Activated T-helper 2 cell treated with anti-CD3 and anti-CD28 coated beads, Interferon-gamma antibody, Interleukin-2, Interleukin-4, amounts not matched to agents 10 μg/mL and 5 μg/mL and 100 μg/mL, durations not matched to agents 14 hours and 24 hours and 36 hours (primary cell): ENCODE measurements at places on chromosomes 12 and 14. TPM values are rescaled to one million over a fixed set of nuclear protein-coding genes. Genes with fewer than 3 reads are reported as not detected.

DNA sequence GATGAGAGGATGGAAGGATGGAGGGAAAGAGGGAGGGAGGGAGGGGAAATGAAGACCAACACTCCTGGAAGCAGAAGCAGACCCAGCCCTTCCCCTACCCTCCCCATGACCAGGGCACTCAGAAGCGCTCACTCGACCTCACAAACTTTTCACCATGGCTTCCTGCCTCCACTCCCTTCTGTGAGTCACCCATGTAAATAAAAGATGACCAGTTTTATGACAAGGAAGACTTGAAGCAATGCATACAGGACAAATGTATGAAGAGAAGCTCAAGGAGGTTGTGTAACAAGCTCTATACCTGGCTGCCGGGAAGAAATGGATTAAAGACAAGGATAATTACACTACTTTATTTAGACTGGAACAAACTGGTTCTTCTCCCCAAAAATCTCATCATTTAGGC is 63.8 kb downstream of the CDC42BPB start:
- no peaks in the 10 kb centered on the region for H3K4me1 ChIP-seq
- H3K4me3 ChIP-seq: no peak overlapping the region
- peaks cover 4% of the 10 kb centered on the region for H3K27me3 ChIP-seq
- peaks cover under 1% of the 10 kb centered on the region for H3K36me3 ChIP-seq

GRCh38 chr14:72546344-72547016 is 347.4 kb downstream of the DPF3 start:
- H3K27me3 ChIP-seq: peaks cover 57% of the 10 kb centered on the region
- no peak for DNase-seq
- H3K27ac ChIP-seq: no peak overlapping the region

DNA sequence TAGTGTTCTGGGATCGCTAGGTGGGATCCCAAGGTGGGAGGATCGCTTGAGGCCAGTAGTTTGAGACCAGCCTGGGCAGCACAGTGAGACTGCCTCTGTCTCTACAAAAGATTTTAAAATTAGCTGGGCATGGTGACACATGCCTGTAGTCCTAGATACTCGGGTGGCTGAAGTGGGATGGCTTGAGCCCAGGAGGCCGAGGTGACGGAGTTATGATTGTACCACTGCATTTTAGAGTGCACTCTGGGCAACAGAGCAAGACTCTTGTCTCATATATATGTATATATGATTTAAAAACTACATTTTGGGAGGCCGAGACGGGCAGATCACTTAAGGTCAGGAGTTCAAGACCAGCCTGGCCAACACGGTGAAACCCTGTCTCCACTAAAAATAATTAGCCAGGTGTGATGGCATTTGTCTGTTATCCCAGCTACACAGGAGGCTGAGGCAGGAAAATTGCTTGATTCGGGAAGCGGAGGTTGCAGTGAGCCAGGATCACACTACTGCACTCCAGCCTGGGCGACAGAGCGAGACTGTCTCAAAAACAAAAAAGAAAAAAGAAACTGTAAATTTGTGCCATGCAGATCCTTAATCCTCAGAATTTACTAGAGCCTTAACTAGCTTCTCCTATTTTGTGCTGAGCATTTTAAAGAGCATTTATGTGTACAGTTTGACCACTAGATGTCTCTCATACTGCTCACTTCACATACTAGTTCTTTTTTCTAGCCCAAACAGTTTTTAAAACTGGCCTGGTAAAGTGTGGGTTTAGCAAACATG is 114.8 kb downstream of the MON2 start:
- no peak overlapping the region for H3K4me3 ChIP-seq
- H3K27me3 ChIP-seq: no peaks in the 10 kb centered on the region
- no peaks in the 10 kb centered on the region for H3K4me1 ChIP-seq
- H3K36me3 ChIP-seq: peaks cover 18% of the 10 kb centered on the region

- no peaks in the 10 kb centered on the region for H3K27me3 ChIP-seq
- no peaks in the 10 kb centered on the region for H3K36me3 ChIP-seq
These were observed 45.5 kb downstream of the SPATA7 start for GRCh38 chr14:88430976-88431375.

- H3K4me3 ChIP-seq: no peak overlapping the region
- H3K27me3 ChIP-seq: no peaks in the 10 kb centered on the region
- peak overlapping the region; percentile 25 for H3K27ac ChIP-seq
- H3K36me3 ChIP-seq: peaks cover 51% of the 10 kb centered on the region
- H3K4me1 ChIP-seq: peaks cover 3% of the 10 kb centered on the region
These were observed 10.9 kb downstream of the C12orf43 start for GRCh38 chr12:121005346-121005815.

- no peak for DNase-seq
- no peaks in the 10 kb centered on the region for H3K27me3 ChIP-seq
- peaks cover 53% of the 10 kb centered on the region for H3K4me1 ChIP-seq
- peak overlapping the region; percentile 37 for H3K4me3 ChIP-seq
- peaks cover 39% of the 10 kb centered on the region for H3K36me3 ChIP-seq
- H3K27ac ChIP-seq: no peak overlapping the region
These were observed 2.2 kb downstream of the ADIPOR2 start for GRCh38 chr12:1692895-1693610.

GRCh38 chr14:76131071-76131965 is 20.4 kb upstream of the GPATCH2L start:
- no peak overlapping the region for H3K4me3 ChIP-seq
- DNase-seq: no peak
- H3K27ac ChIP-seq: no peak overlapping the region
- H3K27me3 ChIP-seq: peaks cover 27% of the 10 kb centered on the region
- no peaks in the 10 kb centered on the region for H3K36me3 ChIP-seq

DNA sequence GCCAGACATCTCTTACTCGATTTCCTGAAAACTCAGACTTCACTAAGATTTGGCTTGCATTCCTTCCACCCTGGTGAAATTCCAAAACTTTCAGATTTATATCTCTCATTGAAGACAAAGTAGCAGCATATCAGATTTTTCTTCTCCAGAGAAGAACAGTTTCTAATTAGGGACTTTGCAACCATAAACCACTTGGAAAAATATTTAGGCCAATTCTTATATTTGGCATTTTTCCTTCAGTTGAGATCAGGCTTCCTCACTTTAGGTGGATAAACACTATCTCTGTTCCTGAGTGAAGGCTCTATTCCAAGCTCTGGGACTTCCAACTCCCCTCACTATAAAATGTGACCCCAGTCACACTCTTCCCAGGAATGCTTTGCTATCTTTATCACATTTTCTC is 1434.3 kb upstream of the FLRT2 start:
- H3K4me1 ChIP-seq: no peaks in the 10 kb centered on the region
- no peak for DNase-seq

DNA sequence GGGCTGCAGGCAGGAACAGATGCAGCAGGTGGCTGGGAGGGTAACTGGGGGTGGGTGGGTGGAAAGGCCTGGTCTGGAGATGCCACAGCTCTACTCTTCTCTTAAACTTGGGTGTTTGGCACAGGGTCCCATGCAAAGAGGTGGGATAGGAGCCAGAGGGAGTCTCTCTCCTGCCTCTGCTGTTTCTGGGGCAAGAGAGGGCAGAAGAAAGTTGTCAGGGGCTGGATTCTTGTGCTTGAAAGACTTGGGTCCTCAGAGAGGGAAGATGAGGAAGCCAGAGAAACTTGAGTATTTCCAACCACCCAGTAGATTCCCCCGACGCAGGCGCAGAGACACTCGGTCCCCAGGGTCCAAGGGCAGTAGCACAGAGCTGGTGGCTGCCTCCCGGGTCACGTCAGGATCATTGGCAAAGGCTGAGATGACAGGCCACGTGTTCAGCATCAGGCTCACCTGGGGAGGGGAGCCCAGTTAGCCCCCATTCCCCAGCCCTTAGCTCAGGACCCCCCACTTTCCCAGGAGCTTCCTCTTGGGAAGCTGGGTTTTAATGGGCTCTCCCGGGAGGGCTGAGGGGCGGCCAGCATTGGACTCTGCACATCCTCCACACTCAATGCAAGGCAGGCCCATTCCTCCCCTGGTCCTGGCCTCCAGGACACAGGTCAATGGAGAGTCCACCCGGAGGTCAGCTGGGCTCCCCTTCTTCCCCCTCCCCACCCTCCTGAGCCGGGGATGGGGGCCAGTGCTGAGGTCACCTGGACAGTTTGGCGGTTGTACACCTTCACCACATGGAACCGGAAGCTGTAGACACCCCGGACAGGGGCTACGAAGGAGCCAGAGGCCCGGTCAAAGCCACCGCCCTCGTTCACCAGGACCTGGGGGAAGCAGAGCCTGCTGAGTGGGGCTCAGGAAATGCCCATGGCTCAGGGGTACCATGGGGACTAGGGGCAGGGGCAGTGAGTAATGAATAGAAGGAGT is 1.6 kb downstream of the CBLN3 start:
- DNase-seq: no peak
- H3K4me3 ChIP-seq: no peak overlapping the region
- peak overlapping the region; percentile 67 for H3K27ac ChIP-seq
- H3K36me3 ChIP-seq: peaks cover 18% of the 10 kb centered on the region
- H3K4me1 ChIP-seq: peaks cover 37% of the 10 kb centered on the region

DNA sequence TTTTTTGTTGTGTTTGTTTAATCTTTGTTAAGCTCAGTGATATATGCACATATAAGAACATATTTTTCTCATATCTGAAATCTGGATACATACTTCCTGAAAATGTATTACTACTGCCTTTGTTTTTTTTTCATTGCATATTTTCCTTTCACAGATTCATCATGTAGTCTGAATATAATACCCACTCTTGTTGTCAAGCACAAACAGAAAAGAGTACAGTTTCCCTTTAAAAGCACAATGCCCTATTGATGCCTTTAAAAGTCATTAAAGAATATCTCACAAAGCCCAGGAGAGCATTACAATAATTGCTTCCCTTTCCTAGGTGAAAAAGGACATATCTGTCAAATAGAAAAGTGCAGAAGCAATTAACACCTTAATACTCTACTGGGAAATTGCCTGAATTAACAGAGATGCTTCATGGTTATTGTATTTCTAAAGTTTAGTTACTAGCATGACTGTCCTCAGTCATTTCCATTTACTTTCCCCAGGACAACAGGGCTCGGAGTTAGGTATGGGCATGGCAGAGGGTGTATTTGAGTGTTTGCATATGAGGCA is 107.4 kb downstream of the GRIP1 start:
- DNase-seq: no peak
- no peak overlapping the region for H3K4me3 ChIP-seq
- no peak overlapping the region for H3K27ac ChIP-seq
- H3K4me1 ChIP-seq: no peaks in the 10 kb centered on the region
- H3K27me3 ChIP-seq: no peaks in the 10 kb centered on the region
- no peaks in the 10 kb centered on the region for H3K36me3 ChIP-seq

DNA sequence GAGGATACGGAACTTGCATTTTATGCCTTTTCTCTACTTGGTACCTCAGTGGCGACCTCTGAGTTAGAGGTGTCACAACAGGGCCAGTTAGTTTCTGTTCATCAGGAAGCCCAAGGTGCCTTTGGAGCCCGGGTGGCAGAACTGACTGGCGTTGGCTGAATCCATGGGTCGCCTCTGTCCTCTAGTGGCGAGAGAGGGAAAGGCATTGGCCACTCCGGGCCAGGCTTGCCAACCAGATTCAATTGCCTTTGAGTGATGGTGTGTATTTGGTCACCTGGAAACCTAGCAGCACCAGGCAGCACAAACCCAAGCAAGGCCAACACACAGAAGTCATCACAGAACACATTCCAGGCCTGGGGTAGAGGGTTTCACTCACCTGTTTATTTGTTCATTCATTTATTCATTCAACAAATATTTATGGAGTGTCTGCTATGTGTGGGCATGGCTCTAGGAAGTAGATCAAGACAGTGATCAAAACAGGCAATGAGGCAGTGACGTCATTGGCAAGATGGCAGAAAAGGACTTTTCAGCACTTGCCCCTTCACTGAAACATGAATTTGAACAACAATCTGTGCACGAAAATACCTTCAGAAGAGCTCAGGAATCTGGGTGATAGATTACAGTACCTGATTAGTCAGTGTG is 40.5 kb upstream of the KCNA5 start:
- H3K27me3 ChIP-seq: peaks cover 8% of the 10 kb centered on the region
- no peak overlapping the region for H3K27ac ChIP-seq
- no peaks in the 10 kb centered on the region for H3K36me3 ChIP-seq
- no peaks in the 10 kb centered on the region for H3K4me1 ChIP-seq

The ASB2 gene
- 19.8 TPM in 2 replicates for total RNA-seq

The METAP2 gene
- 111 and 113 TPM in 2 replicates for total RNA-seq

The B4GALNT3 gene
- 6.5 and 6.9 TPM in 2 replicates for total RNA-seq

The PRPF40B gene
- 10.1 and 13.3 TPM in 2 replicates for total RNA-seq

The CYP27B1 gene
- 11.3 and 13.0 TPM in 2 replicates for total RNA-seq

The PTCSC3 gene
- total RNA-seq: not detected in 2 replicates

The RIPK3 gene
- total RNA-seq: 13.2 and 15.4 TPM in 2 replicates

The PTPRO gene
- 0.41 TPM in 1 of 2 replicates, not detected in the other for total RNA-seq

The RNF31 gene
- 80.4 and 92.0 TPM in 2 replicates for total RNA-seq

The MAP1LC3B2 gene
- total RNA-seq: 0.37 and 0.60 TPM in 2 replicates

The HOXC10 gene
- not detected in 2 replicates for total RNA-seq

The KRT74 gene
- not detected in 2 replicates for total RNA-seq
